ENCODE measurements at places on chromosomes 7 and 10. TPM values are rescaled to one million over a fixed set of nuclear protein-coding genes. Genes with fewer than 3 reads are reported as not detected.

The TNS3 gene
- 40.8 TPM for total RNA-seq

The TMEM229A gene
- total RNA-seq: not detected

The CACUL1 gene
- total RNA-seq: 23.2 TPM

The HTR7 gene
- total RNA-seq: 0.06 TPM

The PPP1R9A gene
- total RNA-seq: 11.7 TPM

The MYH16 gene
- 1.4 TPM for total RNA-seq

The HABP2 gene
- not detected for total RNA-seq

The CCDC6 gene
- total RNA-seq: 28.8 TPM

The HDAC9 gene
- total RNA-seq: 25.7 TPM

The LIPF gene
- total RNA-seq: not detected

The TRIM50 gene
- total RNA-seq: not detected

The KLF14 gene
- total RNA-seq: 0.14 TPM

The PNLIPRP2 gene
- total RNA-seq: not detected

The STAG3 gene
- total RNA-seq: 0.69 TPM

The PKD2L1 gene
- not detected for total RNA-seq

The FGFBP3 gene
- 1.2 TPM for total RNA-seq

The TRIM73 gene
- total RNA-seq: 0.14 TPM

The HOXA2 gene
- total RNA-seq: 2.0 TPM

The CPVL gene
- total RNA-seq: 31.3 TPM

The DEPP1 gene
- total RNA-seq: 7.4 TPM

The H2BK1 gene
- not detected for total RNA-seq

The KCND2 gene
- total RNA-seq: 0.07 TPM

The GHRHR gene
- total RNA-seq: not detected

The UBN2 gene
- 2.9 TPM for total RNA-seq

The GIMAP1 gene
- total RNA-seq: not detected

The ENTPD1 gene
- not detected for total RNA-seq

The THSD7A gene
- total RNA-seq: 2.0 TPM

The MYPN gene
- total RNA-seq: 0.36 TPM

The MEPCE gene
- 26.5 TPM for total RNA-seq

The C7orf33 gene
- not detected for total RNA-seq

The C10orf71 gene
- not detected for total RNA-seq

The LIPK gene
- total RNA-seq: not detected

The HOXA3 gene
- 33.2 TPM for total RNA-seq

The CUBN gene
- under 0.01 TPM for total RNA-seq

The CALHM3 gene
- total RNA-seq: not detected

The OR13A1 gene
- not detected for total RNA-seq
